Skeletal muscle cell (primary cell): ENCODE measurements at places on chromosomes 11 and 22.

DNA sequence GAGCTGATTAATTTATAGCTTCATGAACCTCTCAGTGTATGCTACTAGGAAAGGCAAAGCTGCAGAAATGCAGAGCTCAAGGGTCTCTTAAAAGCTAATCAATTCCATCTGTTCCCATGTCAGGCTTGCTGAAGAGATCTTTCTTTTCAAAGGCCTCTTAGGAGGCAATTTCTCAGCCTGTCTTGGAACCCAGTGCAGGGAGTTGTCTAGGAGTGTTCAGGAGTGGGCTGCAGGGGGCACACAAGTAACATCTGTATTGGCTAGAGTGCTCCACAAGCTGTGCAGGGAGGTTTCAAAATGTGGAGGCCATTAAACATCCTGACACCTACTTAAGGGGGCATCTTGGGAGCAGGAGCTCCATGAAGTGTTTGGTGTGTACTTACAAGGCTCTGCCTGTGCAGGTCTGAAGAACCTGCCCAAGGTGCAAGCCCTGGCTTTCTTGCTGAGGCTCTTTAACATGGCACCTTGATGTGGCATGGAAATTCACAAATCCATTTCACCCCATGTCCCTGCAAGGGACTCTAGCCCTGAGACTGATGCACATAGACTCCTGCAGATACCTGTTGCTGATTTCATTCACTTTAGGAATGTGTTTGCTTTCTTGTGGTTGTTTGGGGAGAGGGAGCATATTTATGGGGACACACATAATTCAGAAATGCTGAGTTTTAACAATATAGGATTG is 134.7 kb downstream of the ME3 start:
- DNase-seq: no peak

GRCh38 chr11:35852056-35852455 is 91.8 kb upstream of the LDLRAD3 start:
- no peak for DNase-seq

DNA sequence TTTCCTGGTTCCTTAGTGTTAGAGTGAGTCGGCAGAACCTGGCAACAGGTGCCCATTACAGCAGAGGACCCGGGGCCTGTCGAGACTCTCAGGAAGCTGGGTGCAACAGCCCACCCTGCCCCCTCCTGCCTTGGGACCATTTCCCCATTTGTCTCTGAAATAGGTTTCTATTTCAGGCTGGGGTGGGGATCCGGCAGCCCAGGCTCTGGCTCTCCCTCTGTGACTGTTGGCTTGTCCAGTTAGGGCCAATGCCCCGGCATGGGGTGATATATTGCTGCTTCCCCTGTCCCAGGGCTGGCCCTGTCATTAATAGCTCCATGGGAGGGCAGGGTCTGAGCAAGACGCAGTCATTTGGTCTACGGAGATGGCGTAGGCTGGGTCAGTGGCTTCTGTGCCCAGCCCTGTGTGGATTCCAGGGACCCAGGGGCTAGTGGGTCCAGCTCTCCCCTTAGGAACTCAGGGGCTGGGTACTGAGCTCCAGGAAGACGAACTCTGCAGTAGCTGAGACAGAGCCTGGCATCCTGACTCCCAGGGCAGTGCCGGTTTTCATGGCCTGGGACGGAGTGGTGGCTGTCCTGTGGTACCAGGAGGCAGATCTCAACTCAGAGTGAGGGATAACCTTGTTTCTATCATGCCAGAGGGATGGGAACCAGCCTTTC is 2.7 kb downstream of the P2RY6 start:
- no peak for DNase-seq

- DNase-seq: peak; percentile 83
Observed at GRCh38 chr22:44309137-44309536, 3.6 kb downstream of the SHISAL1 start.

- no peak for DNase-seq
Observed at GRCh38 chr11:41578421-41579051, 119.1 kb upstream of the LRRC4C start.

DNA sequence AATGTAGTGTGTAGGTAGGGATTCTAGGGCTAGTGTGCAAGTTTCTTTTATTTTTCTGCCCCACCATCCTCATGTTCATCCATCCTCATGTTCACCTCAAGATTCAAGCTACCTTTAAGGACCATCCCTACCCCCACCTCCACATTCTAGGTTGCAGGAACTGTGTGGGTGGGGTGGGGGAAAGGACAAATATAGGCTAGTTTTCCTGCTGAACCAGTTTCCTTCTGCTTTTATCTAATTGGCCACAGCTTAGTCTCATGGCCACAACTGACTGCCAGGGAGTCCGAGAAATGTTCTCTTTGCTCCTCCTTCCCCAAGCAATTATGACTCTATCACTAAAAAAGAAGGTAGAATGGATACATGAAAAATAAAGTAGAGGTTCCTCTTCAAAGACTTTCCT is 179.0 kb upstream of the LARGE1 start:
- no peak for DNase-seq
